ENCODE measurements at places on chromosomes 7 and 10.
A peak's percentile ranks its signal among the peaks of the same experiment; 100 is the strongest.

- no peak for DNase-seq
These were observed 305.4 kb downstream of the KCNMA1 start for GRCh38 chr10:77332256-77332655.

DNA sequence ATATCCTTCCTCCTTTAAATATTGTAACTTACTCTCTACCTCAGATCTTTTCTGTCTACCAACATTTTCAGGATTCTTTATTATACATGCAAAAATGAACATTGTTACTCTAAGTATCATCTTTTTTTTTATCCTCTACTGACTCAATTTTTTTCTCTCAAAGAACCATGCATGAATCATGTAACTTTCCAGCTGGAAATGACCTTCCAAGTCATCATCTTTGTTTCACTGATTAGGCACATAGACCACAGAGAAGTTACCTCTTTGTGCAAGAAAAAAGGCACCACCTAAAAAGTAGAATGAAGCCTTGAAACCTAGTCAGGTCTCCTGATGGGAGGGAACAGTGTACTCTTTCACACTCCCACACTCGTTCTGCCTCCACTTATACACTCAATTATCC, 234.9 kb downstream of the HGF start:
- DNase-seq: no peak

DNA sequence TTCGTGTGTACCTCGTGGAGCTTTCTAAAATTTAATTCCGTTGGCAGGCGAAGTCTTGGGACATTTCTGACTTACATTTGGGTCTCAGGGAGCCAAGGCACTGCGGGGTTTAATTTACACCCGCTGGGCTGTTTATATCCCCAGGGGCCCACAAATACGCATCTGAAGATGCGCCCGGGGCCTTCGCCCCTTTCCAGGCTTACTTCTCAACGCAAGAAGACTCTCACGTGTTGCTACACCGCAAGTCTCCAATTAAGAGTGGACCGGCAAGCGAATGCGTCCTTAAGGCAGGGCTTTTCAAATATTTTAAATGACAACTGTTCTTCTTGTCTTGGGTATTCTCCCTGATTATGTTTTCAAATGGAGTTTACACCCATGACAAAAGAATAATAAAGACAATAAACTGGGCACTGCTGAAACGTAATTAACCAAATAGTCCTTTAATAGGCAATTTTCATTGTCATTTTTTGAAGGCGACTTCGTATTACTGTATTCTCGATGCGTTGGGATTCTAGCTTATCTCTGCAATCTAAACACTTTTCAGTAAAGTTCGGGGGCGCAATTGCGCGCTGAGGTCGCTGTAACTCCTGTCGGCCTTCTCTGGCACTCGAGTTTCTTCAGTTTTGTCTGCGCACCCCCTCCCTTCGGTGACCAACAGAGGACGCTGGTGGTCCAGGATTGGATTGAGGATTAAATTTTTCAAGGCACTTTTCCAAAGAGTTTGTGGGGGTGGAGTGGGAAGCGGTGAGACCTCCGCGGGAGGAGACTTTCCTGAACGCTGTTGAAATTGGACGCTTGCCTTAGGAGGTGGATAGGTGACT, 837 bp upstream of the IGFBP3 start:
- DNase-seq: peak; percentile 62

GRCh38 chr7:67894746-67895145, 898.1 kb downstream of the TYW1 start:
- DNase-seq: no peak

- peak; percentile 17 for DNase-seq
These were observed 70.6 kb downstream of the AP3M1 start for GRCh38 chr10:74079936-74080590.

- peak; percentile 26 for DNase-seq
These were observed at the start of gene SCIN for GRCh38 chr7:12570534-12571461. Gene SCIN (plus strand): TSS chr7:12570720. CDS start chr7:12570787, 67 bp downstream.

Data from AG08395 (cell line).